ENCODE measurements at places on chromosomes 6 and 20.

DNA sequence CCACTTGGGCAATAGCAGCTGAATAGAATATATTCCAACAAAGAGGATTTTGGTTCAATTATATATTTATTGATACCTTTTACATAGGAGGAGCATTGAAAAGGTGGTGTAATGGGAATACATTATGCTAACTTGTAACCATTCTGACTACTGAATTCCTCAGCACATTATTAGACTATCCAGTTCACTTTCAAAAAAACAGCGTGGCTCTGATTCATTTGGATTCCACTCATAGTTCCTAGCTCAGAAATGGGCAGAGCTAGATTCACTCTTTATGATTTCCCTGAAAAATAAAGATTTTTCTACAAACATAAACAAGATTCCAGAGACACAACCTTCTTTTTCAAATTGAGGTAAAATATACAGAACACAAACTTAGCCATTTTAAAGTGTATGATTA lies 9.2 kb upstream of the TRERF1 start:
- DNase-seq, result no peak

GRCh38 chr6:14241255-14242070 lies 123.9 kb downstream of the CD83 start:
- no peak for DNase-seq

GRCh38 chr20:33731693-33732165 lies at the start of gene ZNF341:
TSS of gene ZNF341 (plus strand) at chr20:33731996. CDS start at chr20:33732022, 26 bp downstream.
- DNase-seq, result peak; percentile 94

- no peak for DNase-seq
Observed at GRCh38 chr6:90251295-90251992, 45.2 kb downstream of the BACH2 start.

DNA sequence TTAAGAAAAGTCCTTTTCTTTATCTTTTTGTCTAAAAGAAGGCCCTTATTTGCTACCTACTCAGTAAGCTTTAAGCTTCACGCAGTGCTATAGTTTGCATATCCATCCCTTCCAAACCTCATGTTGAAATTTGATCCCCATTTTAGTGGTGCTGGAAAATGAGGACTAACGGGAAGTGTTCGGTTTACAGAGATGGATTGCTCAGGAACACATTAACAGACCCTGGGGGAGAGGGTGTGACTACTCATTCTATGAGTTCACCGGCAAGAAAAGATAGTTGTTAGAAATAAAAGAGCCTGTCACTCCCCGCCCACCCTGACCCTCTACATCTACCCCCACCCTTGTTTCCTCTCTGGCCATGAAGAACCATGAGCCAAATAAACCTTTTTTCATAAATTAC lies 546.2 kb downstream of the MEI4 start:
- no peak for DNase-seq

DNA sequence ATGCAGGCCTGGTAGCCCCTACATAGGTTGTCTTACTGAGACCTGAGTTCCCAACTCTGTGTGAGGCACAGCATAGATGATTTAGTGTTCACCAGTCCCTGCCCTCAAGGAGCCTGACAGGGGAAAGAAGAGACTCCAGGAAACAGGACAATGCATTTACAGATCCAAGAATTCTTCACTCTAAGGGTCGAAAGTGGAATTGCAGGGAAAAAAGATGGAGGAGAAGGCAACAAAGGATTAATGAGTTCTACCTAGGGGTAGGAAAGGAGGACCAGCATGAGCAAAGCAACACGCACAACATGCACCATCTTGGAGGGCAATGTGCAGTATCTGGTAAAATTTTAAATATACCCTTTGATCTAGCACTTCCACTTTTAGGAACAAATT lies 5.9 kb downstream of the SPAG4 start:
- DNase-seq, result no peak

DNA sequence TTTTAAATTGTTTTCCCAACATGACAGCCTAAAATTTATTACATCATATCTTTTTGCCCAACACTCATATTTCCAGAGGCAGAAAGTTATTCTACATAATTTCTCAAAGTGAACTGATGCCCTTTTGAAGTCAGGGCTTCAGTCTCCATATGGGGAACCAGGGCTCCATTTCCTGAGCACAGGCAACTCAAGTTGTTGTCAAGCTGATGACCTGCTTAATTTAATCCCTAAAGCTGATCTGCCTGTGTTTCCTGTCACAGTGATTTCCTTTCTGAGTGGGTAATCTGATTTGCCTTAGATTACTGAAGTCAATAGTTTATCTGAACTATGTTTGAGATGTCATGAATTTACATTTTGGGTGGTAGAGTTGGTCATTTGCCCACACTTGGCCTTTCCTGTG lies 932.1 kb upstream of the MANEA start:
- DNase-seq, result no peak

GRCh38 chr6:18161431-18161830 lies 6.2 kb downstream of the KDM1B start:
- DNase-seq, result no peak

DNA sequence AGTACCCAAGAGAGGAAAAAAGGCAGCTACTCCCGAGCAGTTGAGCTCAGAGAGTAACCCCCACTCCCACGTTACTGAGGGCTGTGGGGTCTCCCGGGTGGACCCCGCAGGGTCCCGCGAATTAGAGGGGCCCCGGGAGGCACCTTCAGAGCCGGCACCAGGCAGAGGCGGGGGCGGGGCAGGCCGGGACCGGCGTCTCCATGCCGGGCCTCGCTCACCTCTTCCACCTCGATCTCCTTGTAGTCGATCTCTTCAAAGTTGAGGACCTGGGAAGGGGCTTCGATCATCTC lies 381 bp downstream of the MAP3K7 start:
- DNase-seq, result peak; percentile 2

DNA sequence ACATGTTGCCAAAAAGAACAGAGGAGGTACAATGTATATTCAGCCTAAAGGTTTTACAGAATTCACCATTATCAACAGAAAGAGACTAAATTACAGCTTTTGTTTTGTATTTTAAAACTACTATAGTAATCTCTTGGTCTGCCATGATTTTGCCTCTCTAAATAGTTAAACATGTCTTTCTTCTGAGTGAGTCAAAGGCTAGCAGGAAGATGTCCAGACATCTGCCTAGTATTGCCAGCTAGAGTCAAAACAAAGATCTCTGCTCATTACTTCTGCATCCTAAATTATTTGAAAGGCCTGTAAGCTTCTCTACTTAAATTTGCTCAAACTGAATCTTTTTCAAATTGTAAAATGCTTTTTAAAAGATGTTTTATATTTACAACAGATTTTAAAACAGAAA lies 8.8 kb downstream of the ASF1A start:
- DNase-seq, result no peak

DNA sequence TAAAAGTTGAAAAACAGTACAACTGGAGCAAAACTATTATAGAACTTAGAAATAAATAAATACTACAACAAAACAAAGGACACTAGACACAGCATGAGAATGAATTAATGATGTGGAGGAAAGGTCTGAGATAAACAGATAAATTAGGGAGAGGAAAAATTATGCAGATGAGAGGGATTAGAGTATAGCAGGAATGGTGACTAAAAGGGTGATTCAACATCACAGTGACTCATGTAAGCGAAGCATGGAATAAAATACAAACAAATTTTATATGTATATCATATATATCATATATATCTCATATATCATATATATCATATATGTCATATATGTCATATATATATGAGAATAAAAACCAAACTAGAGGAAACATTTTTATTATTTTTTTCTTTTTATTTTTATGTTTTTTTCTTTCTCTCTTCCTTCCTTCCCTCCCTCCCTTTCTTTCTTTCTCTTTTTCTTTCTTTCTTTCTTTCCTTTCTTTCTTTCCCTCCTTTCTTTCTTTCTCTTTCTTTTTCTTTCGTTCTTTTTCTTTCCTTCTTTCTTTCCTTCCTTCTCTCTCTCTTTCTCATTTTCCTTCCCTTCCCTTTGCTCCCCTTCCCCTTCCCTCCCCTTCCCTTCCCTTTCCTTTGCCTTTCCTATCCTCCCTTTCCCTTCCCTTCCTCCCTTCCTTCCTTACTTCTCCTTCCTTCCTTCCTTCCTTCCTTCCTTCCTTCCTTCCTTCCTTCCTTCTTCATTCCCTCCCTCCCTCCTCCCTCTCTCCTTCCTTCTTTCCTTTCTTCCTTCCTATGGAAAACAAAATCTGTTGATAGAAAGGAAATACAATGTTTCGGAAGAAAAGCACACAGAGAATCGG lies 1014.6 kb downstream of the GRIK2 start:
- DNase-seq, result no peak

- no peak for DNase-seq
Observed at GRCh38 chr20:34581341-34582184, 23.0 kb downstream of the MAP1LC3A start.

DNA sequence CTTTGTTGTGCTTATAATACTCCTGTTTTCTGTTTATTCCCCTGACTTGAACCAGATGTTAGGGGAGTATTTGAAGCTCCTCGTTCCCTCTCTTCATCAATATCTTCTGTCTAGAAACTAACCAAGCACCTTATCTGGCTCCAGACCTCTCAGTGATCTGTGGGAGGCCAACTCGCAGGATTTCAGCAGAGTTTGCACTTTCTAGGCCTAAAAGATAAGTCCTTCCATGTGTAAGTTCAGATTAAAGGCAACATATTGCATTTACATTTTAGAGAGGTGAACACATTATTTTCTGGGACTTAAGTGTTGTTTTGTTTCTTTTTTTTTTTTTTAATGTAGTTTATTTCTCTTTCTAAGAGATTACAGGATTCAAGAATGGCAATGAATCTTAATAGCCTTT lies 139.4 kb upstream of the AKAP12 start:
- no peak for DNase-seq

GRCh38 chr6:113160306-113161017 lies 696.7 kb upstream of the MARCKS start:
- DNase-seq, result no peak

DNA sequence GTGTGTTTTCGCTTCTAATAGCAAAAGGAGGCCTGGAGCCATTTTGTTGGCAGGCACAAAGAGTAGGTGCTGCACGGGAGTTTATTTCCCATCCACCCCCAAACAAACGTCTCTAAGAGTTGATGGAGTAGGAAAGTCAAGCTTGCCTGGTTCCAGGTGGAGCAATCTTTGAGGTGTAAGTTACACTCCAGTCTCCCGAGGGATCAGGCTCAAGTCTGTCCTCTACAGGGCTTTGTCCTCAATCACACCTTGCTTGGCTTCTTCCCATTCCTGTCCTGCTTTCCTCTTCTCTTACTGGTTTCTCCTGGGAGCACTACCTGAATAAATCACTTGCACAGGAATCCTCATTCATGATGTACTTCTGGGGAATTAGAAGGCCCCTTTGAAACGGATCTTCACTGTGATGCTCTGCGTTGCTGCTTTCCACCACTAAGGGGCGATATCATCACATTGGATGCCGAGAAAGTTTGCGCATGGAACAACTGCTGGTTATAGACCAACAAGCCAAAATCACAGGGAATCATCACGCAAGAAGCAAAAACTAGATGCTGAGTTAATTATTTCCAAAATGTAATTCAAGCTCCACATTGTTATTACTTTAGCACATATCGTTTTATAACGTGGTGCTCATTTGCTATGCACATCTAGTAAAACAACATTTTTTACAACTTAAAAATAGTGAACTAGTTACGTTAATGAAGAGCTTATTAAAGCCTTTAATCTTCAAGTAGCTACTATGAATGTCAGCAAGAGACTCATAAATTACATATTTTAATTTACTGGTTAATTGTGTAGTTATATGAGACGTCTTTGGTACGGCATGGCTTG lies 156.8 kb downstream of the DNAH8 start:
- peak; percentile 30 for DNase-seq

DNA sequence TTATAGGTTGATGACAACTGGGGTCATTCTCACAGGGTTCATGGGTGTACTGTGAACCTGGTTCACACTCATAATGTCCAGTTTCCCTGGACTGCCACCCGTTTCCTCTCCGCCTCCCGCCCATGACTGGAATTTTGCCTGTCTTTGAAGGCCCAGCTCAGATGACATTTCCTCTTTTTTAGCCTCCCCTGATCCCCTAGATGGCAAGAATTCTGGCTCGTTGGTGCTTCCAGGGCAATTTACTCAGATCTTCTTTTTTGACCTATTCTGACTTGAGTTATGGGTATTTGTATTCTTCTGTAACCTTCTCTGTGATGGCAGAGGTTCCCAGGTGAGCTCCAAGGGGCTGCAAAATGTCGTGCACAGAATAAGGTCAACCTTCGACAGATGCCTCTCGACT lies 5.7 kb upstream of the CITED2 start:
- no peak for DNase-seq

GRCh38 chr6:24387818-24388217 lies 14.9 kb upstream of the MRS2 start:
- DNase-seq, result no peak

DNA sequence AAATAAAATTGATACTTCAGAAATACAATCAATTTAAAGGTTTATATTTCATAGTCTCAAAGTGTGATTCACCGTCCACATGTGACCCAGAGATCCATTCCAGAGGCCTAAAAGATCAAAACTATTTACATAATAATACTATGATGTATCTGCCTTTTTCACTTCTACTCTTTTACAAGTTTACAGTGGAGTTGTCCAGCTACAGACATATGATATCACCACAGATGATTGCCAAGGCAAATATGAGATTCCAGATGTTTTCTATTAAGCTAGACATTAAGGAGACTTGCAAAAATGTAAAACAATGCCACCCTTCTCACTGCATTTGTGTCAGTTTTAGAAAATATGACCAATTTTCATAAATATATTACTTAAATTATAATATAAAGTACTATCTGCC lies 443.7 kb downstream of the GJA1 start:
- no peak for DNase-seq

- peak; percentile 1 for DNase-seq
Observed at GRCh38 chr6:145247692-145248419, 487.5 kb downstream of the EPM2A start.

DNA sequence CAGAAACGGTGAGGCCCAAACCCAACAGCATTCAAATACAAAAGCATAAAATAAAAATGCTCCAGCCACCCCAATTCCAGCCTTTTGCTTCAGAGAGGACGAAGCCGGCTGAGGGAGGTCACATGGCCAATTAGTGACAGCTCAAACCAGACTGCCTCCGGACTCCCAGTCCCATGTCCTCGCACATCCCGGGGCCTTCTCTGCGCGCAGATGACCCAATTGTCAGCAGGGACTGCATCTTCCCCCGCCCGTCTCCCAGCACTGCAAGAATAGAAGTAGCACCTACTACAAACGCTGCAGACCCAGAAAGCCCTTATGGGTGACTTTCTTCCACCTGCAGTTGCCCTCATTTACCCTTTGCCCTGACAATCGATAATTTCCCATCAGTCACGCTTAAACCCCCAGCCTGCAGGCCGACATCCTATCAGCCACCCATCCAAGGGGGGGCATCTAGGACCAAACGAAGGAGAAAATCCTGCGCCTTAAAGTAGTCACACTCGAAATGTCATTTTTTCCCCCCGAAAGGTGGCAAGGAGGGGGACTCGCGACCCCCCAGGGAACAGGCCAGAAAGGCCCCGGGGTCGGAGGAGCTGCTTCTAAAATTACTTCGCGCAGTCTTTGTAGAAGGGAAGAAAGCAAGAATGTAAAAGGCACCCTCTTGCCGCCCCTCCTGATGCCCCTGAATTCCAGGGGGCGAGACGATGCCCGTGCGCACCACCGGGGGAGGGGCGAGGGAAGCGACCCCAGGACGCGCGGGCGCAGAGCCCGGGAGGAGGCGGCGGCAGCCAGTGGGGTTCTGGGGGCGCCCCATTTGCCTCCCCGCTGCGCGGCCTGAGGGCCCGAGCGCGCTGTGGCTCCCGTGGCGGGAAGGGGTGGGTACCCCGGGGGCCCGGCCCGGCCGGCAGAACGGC lies 792 bp downstream of the SLC23A2 start:
- peak; percentile 33 for DNase-seq
